GM04503 (cell line): ENCODE measurements at places on chromosomes 7 and 10.

DNA sequence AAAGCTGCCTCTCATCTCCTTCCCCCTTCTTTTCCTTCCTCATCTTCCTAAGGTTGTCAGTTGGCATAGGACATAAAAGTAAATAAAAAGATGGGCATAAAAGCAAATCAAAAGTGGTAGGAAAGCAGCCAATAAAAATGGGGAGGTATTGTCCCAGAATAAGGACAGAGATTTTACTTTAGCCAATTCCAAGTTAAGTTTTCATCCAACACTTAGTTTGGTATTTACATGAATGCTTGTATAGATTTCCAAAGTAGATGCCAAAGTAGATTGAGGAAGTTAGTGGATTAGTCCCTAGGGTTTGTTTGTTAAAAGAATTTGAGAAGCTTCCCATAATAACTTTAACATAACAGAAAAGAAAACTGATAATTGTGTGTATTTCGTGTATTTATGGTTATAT, 33.7 kb downstream of the HDAC9 start:
- no peak for DNase-seq

DNA sequence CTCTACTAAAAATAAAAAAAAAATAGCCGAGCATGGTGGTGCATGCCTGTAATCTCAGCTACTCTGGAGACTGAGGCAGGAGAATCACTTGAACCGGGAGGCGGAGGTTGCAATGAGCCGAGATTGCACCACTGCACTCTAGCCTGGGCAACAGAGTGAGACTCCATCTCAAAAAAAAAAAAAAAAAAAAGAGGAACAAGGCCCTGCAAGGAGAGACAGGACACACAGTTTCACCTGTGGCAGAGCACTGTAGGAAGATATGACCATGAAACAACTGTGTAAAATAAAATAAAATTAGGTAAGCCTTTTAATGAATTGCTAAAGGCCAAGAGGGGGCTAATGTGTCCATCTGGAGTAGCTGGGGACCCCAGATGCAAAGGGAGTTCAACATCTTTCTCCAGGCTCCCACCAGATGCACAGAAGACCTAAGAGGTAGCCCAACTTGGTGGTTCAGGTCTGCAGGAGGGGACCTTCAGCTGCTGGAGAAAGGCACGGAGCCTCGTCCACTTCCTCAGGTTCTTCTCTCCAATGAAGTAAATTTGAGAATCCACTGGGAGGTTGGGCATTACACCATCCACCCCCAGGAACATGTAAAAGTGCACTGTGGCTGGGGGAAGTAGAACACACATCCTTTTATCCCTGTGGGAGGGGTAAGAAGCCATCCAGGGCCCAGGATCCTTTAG, 12.7 kb downstream of the PPIF start:
- DNase-seq, result no peak

DNA sequence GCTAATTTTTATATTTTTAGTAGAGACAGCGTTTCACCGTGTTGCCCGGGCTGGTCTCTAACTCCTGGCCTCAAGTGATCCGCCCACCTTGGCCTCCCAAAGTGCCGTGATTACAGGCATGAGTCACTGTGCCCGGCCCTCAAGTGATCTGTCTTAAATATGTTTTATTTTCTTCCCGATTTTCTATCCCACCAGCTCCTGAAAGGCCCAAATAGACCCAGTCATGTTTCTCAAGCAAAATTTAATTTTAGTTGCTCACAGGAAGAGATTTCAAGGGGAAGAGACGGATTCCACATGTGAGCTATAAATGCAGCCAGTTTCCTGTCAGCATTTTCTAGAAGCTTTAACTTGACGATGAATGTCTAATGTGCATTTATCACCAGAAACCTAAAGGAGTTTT, 12.0 kb downstream of the DENND10 start:
- DNase-seq, result no peak

GRCh38 chr7:77222065-77222464, 22.4 kb upstream of the FGL2 start:
- DNase-seq, result no peak

DNA sequence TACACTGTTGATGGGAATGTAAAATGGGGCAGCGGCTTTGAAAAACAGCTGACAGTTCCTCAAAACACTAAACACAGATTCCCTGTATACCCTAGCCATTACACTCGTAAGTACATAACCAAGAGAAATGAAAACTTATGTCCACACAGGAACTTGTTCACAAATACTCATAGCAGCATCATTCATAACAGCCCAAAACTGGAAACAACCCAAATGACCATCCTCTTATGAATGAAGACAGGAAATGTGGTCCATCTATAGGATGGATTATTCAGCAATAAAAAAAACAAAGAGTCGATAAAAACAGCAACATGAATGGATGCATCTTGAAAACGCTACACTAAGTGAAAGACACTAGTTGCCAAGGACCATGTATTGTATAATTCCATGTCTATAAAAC, 23.7 kb downstream of the NMT2 start:
- DNase-seq, result no peak

DNA sequence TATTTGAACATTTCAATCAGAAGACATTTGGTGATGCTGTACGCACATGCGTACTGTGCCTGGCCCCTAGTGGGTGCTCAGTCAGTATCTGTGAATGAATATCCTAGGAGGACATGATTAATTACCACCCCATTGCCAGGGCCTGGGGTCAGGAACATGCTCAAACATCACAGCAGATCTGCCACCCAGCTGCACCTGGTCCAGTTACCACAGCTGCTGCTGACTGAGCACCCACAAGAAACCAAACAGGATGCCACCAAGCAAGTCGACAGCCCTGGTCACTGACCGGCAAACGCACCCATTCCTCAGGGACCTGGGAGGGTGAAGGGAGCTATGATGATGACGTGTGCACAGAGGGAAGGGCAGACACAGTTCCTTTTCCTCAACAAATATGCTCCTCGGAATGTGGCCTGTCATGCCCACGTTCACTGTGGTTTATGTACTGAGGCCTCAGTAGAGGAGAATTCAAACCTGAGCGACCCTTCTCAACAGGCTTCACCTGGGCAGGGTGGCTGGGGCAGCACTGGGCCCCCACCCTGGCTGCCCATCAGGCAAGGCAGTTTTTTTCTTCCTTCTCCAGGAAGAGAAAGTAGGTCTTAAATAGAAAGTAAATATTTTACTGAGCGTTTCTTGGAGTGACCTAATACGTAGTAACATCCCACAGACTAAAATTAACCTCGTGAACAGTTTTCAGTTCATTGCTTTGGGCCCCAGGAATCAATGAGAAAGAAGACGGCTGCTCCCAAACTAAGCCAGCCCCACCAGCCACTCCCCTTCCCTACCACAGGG, 13.4 kb downstream of the CTBP2 start:
- no peak for DNase-seq

DNA sequence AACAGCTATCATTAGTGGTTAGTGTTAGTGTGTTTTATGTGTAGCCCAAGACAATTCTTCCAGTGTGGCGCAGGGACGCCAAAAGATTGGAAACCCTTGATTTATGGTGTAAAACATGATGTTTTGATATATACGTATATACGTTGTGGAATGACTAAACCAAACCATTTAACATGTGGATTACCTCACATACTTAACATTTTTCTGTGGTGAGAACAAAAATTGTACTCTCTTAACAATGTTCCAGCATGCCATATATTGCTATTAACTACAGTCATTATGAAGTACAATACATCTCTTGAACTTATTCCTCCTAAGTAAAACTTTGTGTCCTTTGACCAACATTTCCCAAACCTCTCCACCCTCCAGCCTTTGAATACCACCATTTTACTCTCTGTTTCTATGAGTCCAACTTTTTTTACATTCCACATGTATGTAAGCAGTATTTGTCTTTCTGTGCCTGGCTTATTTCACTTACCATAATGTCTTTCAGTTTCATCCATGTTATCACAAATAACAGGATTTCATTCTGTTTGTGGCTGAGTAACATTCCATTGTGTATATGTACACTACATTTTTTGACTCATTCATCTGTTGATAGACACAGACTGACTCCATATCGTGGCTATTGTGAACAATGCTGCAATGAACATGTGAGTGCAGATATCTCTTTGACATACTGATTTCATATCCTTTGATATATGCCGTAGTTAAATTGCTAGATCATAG, 42.2 kb upstream of the MAGI2 start:
- no peak for DNase-seq

- no peak for DNase-seq
Measured at GRCh38 chr10:49325916-49326783, 27.2 kb downstream of the C10orf71 start.

GRCh38 chr7:89223900-89224395, 428.4 kb upstream of the TEX47 start:
- DNase-seq, result no peak

DNA sequence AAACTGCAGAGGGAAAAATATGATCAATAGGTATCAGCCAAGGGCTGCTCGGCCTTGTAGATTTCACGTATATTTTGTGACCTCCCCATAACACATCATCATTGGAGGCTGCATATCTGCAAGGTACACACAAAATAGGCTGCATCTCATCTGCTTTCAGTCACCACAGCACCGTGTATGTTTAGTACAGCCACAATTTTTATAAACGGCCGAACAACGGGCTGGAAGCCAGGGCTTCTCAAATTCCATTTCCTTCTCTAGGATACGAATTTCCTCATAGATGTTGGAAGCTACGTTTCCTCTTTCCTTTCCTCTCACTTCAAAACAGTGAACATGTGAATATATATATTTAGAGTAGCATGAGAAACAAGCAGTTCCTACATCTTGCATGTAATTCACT, 20.2 kb upstream of the FOXK1 start:
- DNase-seq, result no peak

DNA sequence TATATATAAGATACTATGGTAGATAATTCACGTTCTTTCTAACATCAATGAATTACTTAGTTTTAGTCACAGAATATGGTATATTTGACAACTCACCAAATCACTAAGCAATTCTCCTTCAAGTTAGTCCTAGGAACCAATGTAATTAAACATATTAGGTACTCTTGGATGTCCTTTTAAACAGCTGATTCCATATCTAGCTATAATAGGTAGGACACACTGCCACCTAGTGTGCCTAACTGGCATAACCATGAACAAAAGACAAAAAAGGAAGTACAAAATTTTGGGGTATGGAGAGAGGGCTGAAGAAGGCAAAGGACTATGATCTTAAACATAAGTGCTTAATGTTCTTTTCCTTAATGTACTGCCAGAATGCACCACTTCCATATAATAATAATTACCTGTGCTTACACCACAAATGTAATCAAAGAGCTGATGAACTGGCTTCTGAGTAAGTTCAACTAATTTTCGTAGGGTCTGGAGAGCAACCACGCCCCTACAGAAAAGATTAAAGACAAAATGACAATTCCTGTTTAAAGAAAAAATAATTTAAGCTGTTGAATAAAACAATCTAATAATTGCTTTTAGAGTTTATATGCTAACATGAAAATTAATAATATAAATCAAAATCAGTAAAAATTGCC, 28.7 kb downstream of the PNPLA8 start:
- no peak for DNase-seq

GRCh38 chr10:30043476-30044270, 15.7 kb downstream of the JCAD start:
- DNase-seq, result no peak

- DNase-seq, result no peak
Measured at GRCh38 chr10:110304394-110304779, 333 bp downstream of the SMNDC1 start.

DNA sequence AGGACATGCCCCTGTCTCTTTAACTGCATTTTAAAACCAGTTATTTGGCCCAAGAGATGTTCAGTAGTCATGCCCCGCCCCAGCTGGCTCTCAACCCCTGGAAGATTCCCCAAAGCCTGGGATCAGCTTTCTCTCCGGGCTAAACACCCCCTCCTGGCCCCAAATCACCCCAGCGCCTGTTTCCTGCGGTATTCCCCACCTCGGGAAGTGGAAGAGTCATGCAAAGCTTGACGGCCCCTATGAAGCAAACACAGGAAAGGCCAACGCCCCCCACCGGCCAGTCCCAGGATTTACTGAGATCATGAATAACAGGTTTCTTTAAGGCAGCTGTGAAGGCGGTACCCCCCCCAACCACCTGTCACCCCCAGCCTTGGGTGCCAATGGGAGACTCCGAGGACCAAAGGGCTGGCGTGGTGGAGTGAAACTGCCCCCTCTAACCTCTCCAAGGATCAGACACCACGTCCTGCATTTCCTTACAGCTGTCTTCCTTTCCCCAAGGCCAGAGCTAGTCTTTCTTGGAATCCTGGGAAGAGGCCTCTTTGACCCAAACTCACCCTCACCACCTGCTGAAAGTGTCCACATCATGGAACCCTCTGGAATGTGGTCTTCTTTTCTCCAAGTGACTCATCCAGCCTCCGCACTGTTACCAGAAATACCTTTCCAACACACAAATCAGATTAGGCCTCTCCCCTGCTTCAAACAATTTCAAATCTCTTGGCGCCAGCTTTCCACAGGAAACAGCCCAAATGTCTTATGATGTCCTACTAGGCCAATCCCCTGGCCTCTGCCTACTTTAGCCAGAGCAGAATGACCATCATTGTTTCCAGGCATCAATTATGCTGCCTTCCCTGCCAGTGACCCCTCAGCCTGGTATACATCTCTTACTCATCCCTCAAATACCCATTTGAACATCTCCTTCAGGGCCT, 301.5 kb downstream of the ZEB1 start:
- DNase-seq, result no peak

DNA sequence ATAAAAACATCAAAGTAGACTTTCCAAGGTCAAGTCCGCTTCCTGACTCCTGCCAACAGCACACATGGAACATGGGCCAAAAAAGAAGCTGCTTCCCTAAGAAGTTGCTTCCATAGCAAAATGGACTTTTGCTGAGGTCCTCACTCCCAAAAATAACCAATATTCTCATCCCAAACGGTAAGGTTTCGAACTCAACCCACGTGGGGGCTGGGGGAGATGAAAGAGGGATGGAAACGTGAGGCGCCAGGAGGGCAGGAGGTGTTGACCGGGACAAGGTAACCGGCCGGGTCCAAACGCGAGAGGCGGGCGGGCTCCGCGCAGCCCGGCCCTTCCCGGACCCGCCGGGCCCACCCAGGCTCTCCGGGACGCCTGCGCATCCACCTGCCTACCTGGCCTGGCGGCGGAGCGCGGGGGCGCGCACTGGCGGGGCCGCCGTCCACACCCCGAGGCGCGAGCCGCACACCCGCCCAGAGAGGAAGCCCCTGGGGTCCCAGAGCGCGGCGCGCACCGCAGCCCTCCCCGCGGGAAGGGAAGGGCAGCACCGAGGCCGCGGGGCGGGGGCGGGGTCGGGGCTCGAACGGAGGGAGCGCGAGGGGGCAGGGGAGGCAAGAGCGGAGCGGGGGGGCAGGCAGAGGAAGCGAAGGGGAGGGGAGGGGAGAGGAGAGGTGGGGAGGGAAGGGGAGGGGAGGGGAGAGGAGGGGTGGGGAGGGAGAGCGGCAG, 742 bp downstream of the LMBR1 start:
- no peak for DNase-seq

DNA sequence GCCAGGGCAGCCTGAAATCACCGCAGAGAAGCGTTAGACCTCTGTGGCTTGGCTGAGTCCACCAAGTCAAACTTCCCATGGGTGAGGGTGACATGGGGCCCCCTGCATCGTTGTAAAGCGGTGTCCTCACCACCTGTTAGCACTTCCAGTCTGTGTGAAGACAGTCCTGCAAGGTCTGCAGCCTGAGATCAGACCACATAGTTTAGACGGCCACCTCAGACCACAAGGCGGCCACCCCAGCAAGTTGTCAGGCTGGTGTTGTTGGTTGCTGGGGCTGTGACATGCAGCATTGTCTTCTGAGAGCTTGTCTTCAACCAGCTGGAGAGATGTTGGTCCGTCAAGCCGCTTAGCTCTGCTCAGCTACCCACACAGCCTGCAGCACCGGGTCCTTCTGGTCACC, 44.1 kb upstream of the TARP start:
- no peak for DNase-seq
